ENCODE measurements at places on chromosomes 2 and 18.

GRCh38 chr2:228878138-228878537, 392.9 kb downstream of the PID1 start:
- no peak for DNase-seq

- DNase-seq = no peak
These were observed 116.3 kb downstream of the DYM start for GRCh38 chr18:49344096-49344495.

DNA sequence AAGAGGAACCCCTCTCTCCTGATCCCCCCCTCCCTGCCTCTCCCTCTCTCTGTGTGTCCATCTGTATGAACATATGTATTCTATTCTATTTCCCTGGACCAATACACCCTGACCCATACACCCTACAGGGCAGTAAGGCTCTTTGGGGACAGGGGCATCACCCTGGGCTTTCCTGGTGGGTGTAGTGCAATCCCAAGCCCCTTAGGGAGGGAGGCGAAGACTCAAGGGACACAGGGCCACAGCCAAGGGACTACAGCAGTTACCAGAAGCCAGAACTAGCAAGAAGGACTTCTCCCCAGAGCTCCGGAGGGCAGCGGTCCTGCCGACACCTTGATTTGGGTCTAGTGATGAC, 214.2 kb upstream of the RAB6C start:
- no peak for DNase-seq

DNA sequence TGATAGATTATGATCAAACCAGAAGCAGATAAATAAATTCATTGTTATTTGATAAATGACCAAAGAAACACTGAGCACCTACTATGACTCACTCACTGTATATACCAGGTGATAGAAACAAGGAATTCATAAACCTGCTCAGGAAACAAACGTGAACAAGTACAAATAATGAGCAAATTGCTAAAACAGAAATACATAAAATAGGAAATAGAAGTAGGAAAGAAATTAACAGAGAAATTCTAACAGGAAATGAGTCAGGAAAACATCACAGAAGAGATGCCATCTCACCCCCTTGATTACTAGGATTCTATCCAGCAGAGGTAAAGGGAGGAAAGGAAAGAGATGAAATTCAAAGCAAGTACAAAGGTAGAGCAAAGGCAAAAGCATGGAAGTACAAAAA, 31.3 kb downstream of the EXOC6B start:
- DNase-seq = no peak

DNA sequence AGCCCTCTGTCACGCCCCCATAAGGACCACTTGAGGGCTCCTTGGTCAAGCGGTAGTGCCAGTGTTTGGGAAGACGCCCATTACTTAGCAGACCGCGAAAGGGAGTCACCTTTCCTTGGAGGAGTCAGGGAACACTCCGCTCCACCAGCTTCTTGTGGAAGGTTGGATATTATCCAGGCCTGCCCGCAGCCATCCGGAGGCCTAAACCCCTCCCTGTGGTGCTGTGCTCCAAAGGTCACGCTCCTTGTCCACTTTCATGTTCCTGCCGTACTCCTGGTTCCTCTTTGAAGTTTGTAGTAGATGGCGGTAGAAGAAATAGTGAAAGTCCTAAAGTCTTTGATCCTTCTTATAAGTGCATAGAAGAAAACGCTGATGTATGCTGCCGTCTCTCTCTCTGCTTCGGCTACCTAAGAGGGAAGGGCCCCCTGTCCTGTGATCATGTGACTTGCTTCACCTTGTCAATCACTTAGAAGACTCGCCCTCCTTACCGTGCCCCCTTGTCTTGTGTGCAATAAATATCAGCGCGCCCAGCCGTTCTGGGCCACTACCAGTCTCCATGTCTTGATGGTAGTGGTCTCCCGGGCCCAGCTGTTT, 1.7 kb upstream of the CATIP start:
- DNase-seq = no peak

GRCh38 chr2:189188115-189188805, 8.7 kb upstream of the COL5A2 start:
- no peak for DNase-seq

DNA sequence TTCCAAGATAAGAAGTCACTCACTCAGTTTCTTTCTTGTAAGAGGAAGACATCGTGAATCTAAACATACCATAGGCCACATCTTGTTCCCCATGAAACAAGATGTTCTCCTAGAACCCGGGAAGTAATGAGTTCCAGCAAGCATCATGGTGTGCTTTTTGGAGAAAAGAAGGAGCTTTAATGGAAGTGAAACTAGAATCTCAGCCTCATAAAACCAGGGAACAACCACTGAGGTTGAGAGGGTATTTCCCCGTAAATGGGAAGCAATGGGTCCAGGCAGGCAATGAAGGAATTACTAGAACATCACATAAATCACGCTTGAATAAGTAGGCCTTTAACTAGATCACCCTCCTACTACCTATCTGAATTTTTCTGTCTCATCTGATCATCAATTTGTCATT, 40.3 kb downstream of the PSTPIP2 start:
- no peak for DNase-seq

DNA sequence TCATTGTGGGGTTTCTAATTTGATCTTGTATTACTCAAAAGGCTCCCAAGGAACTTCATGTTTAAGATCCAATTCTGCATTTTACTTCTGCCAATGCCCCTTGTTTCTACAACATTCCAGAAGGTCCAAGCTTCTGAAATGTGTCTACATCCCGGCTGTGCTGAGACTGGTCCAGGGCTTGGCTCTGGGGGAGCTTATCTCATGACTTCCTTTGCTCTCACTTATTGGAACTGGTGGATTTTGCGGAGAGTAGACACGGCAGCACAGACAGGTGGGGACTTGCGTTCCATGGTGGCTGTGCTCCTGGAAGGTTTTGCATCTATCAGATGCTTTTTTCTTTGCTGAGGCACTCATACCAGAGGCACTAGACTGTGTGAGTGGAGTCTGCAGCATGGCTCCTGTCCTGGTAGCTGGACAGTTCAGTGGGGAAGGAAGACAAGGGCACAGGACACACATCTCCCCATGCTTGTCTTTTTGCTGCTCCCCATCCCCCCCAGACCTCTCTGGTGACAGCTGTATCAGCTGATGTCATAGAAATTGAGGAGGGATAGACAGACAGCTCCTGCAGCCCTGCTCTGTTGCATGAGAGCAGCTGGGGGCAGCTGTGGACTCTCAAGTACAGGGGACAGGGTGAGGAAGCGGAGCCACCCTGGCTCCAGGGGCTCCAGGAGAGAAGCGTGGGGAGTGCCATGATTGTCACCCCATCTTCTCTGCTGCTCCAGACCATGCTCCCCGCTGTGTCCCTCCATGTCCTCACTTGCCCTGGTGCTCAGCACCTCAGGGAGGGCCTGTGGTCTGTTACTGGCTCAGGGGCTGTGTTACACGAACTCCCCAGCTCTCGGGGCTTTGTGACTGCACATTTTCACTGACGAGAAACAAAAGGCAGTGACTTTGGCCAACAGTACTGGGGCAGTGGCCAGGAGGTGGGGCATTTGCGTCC, 46.0 kb downstream of the ACAA2 start:
- no peak for DNase-seq
